ENCODE measurements at places on chromosomes 13 and 19.

- no peak for DNase-seq
Measured at GRCh38 chr13:109725995-109726637, 60.3 kb downstream of the IRS2 start.

DNA sequence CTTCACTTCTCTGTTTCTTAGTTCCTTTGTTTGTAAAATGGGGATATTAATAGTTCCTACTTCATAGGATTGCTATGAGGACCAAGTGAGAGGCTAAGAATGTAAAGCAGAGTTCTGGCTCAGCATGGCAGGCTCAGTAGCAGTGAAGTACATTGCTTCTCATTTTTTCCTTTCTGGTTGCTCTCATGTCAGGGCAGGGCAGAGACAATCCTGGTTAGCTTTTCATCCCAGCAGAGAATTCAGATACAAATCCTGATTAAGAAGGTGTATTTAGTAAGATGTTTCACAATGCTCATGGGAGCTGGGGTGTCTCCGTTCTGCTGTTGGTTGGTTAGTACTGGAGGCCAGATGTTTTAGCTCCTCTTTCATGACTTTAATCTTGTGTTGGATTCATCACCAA is 42.9 kb downstream of the WASF3 start:
- DNase-seq: no peak

DNA sequence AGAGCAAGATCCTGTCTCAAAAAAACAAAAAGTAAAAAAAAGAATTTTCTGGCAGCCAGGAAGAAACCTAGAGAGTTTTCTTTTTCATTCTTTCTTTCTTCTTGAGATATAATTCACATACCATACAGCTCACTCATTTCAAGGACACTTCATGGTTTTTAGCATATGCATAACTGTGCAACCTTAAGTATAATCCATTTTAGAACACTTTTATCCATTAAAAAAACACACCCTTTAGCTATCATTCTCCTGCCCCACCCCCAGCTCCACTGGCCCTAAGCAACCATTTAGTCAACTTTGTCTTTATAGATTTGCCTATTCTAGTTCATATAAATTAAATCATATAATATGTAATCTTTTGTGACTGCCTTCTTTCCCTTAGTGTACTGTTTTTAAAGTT is 8.1 kb upstream of the IPO5 start:
- DNase-seq: no peak

DNA sequence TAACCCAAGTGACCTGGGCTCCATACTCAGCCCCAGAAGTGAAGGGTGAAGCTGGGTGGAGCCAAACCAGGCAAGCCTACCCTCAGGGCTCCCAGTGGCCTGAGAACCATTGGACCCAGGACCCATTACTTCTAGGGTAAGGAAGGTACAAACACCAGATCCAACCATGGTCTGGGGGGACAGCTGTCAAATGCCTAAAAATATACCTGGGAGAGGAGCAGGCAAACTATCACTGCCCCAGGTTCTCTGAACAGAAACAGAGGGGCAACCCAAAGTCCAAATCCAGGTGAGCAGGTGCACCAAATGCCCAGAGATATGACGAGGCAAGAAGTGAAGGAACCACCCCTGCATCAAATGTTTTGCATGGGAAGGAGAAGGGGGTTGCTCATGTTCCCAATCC is 6.1 kb upstream of the CEACAM7 start:
- DNase-seq: no peak

DNA sequence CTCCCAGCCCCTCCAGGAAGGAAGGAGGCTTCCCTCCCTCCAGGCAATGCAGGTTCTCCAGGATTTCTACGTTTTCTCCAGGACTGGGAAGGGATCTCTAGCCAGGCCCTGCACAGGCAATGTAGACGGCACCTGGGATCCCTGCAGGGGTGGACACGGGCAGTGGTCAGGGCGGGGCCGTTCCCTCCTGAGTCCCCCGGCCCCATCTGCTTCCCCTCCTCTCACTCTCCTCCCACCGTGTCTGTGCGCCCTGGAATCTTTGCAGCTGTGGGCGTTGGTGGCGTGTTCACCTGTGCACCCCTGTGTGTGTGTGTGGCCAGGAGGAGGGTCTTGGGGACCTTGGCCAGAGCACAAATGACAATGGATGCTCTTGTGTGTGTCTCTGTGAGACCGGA is 10.0 kb downstream of the NRTN start:
- no peak for DNase-seq

DNA sequence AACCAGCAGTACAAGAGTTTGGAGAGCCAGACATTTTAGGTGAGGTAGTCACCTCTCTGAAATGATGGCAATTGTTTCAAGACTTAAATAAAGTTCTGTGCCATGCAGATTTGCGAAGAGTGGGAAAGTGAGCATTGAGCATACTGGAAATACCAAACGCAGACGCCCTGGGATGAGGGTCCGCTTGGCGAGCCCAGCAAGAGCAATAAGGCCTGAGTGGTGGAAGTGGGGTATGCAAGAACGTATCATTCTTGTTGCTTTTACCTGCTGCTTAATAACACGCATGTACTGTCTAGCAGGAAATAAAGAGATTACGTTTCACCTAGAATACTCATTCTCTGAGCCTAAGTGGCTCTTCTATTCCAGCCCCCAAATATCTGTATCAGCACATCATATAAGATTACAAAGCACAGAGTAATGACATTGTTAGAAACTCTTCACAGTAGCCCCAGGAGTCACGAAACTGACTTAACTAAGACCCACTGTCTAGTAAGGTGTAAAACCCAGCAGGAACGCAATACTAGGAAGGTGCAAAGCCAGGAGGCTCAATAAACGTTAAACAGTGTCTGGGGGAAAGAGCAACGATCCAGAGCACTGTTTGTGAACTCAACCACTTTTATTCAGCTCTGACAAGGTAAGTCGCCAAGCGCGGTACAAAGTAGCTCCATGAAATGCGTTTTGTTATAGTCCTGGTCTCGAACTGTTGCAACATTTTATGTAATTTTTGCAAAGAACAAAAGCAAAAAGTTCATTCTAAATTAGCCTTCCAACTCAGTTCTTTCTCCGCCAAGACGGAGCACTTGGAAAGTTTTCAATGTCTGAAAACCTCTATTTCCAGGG is 1.2 kb downstream of the RCBTB2 start:
- DNase-seq: no peak

- no peak for DNase-seq
Measured at GRCh38 chr19:58001895-58002369, 688 bp downstream of the ZNF606 start.

DNA sequence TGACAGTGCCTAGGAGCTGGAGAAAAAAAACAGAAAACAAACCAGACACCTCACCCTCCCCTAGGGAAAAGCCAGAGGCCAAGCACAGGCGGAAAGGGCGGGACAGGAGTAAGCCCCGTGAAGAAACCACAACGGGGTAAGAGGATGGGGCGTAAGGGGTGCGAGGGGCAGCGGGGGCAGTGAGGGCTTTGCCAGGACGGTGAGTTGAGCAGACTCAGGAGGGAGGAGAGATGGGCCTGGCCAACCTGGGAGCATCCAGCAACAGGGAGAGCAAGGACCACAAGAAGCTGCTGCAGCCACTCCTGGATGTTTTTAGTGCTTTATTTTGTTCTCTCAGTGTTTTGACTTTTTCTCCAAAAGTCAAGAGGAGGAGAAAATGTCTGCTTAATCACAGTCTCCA is 114.1 kb upstream of the SOX1 start:
- DNase-seq: no peak

- DNase-seq: no peak
Measured at GRCh38 chr13:51426982-51427381, 25.9 kb downstream of the INTS6 start.

- no peak for DNase-seq
Measured at GRCh38 chr13:78610381-78610883, 7.1 kb upstream of the POU4F1 start.

GRCh38 chr19:51681286-51681941 is 11.7 kb upstream of the SPACA6 start:
- no peak for DNase-seq

DNA sequence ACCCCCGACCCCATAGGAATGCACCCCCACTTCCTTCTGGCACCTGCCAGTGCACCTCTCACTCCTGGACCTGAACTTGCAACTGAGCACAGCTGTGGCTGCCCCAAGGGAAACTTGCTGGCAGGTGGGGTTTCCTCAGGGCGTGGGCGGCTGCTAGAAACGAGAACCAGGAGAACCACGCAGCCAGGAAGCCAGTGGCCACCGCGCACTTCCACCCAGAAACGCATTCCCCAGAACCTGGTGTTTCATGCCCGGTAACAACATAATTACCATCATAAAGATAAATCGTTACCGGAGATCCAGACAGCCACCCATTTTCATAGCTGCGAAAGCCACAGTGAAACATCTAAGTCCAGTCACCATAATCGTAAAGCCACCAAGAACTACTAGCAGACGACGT is 75.2 kb upstream of the C13orf46 start:
- DNase-seq: no peak

GRCh38 chr19:30881930-30882329 is 467.3 kb downstream of the TSHZ3 start:
- DNase-seq: no peak

DNA sequence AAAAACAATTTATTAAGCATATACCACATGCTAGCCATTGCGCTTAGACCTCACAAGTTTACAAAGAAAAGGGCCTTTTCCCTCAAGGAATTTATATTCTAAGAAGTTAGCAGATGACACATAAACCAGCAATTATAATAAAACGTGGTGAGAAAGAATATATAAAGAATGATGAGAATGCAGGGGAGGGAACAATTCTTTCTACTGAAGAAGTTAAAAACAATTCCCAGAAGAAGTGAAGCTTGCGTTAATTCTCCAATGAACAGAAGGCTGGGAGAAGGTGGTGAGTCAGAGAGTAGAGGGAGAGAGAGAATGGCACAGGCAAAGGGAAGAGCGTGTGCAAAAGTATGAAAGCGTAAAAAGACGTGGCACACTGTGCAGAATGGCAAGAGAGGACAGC is 69.5 kb upstream of the ZDHHC20 start:
- DNase-seq: no peak

DNA sequence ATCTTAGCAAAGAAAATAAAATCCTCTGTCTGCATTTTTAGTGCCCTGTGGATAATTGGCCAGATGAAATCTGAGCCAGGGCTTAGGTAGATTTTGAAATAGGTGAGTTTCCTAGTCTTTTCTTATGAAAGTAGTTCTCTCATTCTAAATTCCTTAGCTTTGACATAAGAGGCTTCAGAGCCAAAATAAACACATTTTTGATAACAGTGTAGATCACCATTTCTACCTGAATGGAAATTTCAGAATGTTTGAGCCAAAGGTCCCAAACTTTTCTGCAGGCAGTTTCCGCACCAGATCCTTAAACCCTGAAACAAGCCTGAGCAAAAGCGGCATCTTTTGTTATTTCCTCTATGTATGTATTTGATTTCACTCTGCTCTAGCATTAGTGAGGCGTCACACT is 551.2 kb downstream of the EFNB2 start:
- DNase-seq: no peak

GRCh38 chr13:65990684-65991083 is 1239.5 kb downstream of the PCDH9 start:
- no peak for DNase-seq

DNA sequence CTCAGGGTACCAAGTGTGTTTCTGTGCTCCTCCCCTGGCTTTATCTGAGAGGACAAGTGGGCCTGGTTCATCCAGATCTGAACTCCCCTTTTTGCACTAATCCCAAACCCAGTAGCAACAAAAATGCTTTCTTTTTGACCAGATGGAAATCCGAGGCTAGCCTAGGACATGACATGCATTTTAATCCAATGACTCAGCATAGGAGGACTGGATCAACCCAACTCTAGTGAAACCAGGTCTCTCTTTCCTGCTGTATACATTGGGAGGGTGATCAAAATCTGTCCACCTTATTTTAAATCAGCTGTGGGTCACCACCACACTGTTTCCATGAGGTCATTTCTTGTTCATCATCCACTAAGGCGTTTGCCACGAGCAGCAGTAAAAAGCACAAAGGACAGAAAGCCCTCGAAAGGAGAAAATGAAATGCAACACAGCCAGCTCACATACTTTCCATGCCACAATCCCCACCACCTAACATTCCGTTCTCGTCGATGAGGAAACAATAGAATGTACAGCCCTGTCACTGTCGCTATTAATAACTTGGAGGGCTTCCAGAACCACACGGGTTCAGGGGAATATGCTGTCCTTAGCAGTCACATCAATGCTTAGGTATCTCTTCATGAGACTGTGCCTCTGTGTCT is 543.0 kb downstream of the IRS2 start:
- no peak for DNase-seq

GRCh38 chr19:18975011-18975410 is 34.0 kb upstream of the HOMER3 start:
- DNase-seq: no peak

DNA sequence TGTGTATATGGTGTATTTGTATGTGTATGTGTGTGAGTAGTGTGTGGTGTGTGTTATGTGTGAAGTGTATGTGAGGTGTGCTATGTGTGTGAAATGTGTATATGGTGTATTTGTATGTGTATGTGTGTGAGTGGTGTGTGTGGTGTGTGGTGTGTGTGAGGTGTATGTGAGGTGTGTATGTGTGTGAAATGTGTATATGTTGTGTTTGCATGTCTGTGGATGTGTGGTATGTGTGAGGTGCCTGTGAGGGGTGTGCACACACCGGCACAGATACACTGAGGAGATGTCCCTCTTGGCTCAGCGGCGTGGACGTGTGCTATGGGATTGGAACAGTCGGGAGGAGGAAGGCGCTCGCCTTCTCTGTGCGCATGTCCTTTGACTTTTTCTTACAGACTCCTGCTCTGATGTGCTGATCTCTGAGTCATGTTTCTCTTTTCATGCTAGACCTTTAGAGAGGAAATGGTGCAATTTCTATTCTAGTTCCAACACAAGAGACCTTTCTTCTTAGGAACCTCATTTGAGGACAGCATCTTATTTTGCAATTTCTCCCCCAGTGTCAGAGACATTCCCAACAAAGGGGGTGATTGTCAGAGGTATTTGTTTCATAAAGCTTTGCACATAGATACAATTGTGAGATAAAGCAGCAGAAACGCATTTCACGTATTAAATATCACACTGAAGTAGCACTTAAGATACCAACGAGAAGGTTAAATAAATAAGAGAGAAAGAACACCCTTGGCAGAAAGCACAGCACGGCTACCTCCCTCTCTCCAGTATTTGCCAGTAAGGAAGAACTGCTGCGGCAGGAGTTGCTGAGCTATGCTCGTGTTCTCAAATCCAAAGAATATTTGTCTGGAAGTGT is 11.3 kb upstream of the TNFRSF19 start:
- no peak for DNase-seq

DNA sequence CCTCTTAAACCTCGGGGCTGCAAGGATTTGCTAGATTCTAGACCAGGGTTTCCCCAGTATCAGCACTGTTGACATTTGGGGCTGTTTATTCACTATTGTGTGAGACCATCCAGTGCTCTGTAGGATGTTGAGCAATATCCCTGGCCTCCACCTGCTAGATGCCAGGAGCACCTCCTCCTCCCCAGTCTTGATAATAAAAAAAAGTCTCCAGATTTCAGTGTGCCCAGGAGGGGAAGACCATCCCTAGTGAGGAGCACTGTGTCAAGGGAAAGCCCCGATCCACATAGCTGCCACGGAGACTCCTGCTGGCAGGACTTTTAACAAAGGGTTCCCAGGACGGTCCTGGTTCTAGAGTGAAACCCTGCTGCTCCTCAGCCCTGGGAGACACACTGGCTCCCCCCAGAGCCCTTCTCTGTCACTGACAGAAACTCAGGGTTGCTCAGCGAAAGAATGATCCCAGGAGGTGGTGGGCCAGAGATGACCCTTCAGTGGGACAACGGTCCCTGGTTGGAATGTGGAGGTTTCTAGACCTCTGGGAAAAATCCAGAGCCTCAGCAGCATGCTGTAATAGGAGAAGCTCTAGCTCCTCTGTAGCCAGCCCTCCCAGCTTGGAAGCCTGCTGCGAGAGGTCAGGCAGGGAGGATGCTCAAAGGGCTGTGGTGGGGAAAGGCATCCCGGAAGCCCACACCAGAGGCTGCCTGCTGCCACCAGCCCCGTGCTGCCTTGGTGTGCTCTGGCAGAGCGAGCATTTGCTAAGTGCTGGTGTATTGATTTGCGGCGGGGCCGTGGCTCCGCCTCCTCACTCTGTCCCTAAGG is 20.3 kb downstream of the LYL1 start:
- no peak for DNase-seq
